HAP-1 (cell line): ENCODE measurements at places on chromosomes 12 and 14.
A peak's percentile ranks its signal among the peaks of the same experiment; 100 is the strongest.

- DNase-seq, result no peak
Measured at GRCh38 chr14:50524060-50524459, 8.3 kb downstream of the MAP4K5 start.

GRCh38 chr14:54769951-54770863, 132.4 kb downstream of the GCH1 start:
- DNase-seq, result no peak

DNA sequence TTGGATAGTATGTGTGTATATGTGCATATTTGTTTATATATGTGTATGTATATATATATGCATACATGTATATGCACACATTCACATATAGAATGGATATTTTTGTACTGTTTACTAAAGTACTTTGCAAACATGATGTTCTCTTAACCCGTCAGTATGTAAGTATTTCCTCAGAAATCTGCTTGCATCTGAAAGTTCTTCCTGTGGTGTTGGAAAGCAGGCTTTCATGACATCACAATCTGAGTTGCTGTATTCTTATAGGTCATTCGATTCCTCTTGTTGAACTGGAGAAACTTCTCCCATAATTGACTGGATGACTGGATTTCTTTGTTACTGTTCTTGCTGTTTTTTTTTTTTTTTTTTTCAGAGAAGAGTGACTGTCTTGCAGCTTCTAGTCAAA, 29.1 kb downstream of the GABARAPL1 start:
- DNase-seq, result no peak

DNA sequence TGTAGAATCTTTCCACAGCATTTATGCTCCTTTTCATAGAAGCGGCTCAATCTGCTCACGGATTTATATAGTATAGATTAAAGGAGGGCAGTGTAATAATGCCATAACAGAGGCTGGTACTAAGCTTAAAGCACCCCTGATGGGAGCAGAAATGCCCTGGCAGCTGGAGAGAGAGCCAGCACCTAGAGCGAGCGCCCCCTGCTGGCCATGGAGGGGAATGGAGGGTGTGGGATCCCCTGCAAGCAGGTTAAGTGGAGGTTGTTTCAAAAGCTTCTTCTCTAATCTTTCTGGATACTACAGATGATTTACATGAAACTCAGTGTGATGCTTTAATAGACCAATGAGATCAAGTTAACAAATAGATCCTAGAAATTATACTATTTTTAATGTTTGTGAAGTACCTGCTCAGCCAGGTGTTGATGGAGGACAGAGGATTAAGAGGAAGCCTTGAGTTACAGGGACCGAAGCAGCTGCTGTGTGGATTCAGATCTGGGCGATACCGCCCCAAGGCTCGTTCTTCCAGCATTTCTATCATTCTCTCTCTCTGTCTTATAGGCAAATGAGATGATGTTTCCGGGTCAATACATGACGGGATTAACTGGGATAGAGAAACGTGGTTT, 1519.3 kb upstream of the TMEM132C start:
- DNase-seq, result peak; percentile 54

GRCh38 chr14:67674139-67674479, 323 bp downstream of the VTI1B start:
- peak; percentile 74 for DNase-seq

DNA sequence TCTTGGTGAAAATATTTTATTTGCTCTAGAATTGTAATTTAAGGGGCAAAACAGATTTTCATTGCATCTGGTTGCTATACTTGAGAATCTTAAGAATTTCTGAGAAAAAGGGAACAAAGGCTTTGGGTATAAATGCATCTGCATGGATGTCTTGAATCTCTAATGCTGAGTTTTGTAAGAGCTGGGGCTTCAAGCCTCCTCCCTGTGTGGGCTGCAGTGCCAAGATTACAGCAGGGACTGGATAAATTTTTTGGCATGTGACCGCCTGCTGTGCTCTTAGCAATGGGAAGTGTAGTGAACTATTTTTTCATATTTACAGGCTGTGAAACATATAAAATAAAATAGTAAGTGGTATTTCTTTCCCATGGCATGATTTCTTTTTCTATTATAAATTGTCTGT, 70.0 kb downstream of the SLC38A6 start:
- no peak for DNase-seq

DNA sequence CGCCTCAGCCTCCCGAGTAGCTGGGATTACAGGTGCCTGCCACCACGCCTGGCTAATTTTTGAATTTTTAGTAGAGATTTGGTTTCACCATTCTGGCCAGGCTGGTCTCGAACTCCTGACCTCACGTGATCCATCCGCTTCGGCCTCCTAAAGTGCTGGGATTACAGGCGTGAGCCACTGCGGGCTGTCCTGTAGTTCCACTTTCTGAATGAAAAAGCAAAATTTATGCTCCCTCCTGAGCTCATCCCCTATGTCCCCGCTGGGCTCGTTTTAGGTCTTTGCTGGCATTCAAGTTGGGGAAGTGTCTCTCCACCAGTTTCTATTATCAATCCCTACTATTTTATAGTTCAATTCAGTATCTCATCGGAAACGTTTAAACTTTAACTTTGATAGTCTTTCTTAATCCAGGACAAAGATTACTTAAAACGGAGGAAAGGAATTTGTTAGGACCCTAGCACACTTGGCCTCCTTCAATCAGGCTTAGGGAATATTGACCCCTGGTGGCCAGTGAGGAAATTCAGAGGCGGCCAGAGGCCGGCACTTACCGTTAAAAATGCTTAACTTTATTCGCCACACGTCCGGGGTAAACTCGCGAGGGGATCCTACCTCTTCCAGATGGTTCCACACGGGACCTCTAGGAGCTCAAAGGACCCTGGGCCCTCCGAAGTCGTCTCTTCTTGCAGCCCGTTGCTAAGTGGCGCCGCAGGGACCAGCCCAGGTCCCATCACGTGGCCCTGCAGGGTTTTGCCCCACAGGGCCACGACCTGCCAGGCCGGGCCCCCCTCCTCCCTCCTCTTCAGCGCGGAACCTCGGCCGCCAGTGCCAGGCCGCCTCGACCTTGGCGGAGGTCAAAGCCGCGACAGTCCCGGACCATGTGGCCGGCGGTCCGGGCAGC, 11.4 kb upstream of the DNAL1 start:
- DNase-seq, result peak; percentile 59

DNA sequence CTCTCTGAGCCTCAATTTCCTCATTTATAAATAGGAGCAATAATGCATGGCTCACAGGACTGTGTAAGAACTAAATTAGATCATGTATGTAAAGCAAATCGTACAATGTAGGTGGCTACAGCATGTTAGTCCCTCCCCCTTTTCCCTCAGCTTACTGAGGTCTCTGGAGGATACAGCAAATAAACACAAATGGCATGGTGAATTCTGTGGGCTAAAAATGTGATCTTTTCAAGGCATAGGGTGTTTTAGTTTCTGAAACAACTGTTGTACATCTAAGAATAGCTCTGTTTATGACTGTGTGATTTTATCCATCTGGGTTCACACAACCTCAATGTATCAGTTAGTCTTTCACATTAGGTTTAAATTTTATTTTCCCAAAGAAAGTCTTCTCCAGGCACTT, 121.2 kb upstream of the PLEKHG7 start:
- no peak for DNase-seq

DNA sequence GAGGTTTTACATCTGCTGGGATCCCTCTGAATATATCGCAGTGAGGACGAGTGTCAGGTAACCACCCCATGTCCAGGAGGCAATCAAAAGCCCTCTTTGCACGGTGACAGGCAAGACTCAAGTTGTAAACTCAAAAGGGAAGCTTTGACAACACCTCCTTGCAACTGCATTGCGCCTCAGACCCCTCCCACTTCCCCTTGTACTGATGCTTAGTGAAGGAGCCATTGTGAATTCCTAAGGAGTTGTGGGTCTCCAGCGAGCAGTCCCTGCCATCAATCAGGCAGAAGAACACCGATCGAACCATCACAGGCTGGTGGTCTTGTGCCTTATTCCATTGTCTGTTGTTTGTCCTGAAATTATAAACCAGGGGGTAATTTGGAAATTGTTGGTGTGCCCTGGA, 112.6 kb downstream of the CCDC60 start:
- DNase-seq, result no peak

DNA sequence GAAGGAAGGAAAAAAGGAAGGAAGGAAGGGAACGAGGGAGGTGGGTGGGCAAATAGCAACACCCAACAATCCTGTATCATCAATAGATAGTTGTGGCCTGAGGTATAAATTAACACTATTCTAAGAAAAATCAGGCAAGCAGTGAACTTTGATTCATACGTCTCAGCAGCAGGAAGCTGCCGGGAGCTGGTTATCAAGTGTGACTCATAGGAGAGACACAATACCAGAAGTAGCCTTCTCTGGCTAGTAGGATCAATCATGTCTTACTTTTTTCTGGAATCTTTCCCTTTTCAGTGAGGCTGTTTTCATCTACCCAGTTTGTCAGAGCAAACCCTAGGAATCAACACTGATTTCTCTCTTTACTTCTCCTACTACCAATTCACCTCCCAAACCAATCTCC, 780.5 kb downstream of the NRXN3 start:
- DNase-seq, result no peak

DNA sequence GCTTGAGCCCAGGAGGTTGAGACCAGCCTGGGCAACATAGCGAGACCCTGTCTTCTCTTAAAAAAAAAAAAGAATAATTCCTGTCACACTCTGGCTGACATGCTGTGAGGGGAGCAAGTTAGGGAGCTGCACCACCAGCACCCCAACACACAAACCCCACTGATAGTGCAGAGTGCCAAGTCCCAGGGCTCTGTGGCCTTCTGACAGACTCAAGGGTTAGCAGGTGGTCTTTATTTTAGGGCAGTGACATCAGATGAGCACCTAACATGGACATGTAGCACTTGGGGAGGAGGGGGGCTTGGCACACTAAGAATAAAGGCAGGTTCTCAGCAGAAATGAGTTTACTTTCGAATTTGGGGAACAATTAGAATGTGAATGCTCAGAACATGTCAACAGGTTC, 6.8 kb downstream of the USP5 start:
- no peak for DNase-seq

GRCh38 chr14:92686900-92687427, 61.5 kb downstream of the LGMN start:
- DNase-seq, result peak; percentile 63

GRCh38 chr14:103488960-103489359, 33.7 kb downstream of the CKB start:
- DNase-seq, result no peak

DNA sequence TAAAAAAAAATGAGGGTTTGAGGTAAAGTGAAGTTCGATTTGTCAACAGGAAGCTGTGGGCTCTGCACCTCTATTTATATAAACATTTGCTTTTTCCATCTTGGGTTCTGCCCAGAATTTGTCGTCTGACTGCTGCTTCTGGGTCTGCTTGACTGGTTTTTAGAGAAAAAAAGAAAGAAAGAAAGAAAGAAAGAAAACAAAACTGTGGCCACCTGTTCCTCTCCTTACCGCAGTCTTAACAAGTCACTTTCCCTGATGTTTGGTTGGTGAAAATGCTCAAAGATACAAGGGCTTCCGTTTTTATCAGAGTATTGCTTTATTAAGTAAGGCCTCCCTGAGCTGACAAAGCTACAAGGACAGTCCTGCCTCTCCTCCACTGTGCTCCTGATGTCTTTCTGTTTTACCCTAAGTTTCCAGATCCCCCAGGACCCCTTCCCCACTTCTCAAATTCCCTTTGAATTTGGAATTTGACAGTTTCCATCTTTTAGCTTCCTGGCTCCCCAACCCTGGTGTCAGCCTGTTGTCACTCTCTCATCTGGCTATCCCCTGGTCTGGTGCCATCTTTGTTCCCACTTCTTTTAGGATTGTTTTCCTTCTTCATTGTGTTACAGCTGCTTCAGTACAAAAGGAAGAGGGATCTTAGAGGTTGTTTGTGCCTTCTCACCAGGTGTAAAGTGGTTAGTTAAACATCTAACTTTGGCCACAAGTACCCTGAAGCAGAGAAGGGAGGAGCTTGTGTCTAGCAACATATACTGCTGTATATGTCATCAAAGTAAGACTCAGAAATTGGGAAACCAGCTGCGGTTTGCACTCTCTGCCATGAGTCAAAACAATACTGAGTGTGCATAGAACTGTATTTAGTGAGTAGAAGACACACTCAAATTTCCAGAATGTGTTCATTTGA, 18.0 kb downstream of the MFAP5 start:
- DNase-seq, result no peak

DNA sequence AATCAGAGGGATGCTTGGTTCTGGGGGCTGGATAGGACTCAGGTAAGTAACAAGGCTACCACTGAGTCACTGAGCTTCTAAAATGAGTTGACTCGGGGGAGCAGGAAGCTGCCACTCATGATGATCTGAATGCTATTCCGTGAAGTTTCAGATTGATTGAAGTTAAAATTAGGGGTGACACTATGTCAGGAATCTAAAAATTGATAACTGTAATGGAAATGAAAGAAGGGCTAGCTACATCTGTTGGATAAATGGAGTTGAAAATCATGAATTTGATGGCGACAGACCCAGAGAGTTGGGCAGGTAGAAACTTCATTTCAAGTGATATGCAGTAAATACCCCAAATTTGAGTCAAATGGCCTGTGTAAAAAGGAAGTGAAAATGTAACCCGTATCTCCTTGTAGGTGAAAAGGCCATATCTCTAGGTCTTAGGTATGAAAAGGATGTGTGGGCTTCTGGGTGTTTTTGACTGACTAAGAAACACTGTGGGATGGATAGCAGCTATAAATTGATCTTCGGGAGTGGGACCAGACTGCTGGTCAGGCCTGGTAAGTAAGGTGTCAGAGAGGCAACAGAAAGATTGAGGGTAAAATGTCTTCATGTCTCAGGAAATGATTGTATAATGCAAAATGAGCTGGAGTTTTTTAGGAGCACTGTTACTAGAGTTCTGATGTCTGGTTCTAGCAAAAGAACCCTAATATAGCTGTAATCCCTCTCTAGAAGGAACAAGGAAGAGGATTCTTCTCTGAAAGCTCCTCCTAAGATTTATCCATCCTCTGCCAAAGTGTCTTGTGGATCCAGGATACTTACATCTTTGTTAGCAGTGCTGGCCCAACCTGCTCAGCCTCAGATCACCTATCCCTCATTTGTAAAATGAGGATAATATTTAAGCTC, 57.3 kb downstream of the DAD1 start:
- no peak for DNase-seq

GRCh38 chr12:95820096-95820703, 29.6 kb upstream of the NTN4 start:
- DNase-seq, result peak; percentile 69

- no peak for DNase-seq
Measured at GRCh38 chr12:1947081-1947480, 28.6 kb upstream of the CACNA2D4 start.

- DNase-seq, result no peak
Measured at GRCh38 chr12:39331539-39332261, 111.2 kb downstream of the KIF21A start.

DNA sequence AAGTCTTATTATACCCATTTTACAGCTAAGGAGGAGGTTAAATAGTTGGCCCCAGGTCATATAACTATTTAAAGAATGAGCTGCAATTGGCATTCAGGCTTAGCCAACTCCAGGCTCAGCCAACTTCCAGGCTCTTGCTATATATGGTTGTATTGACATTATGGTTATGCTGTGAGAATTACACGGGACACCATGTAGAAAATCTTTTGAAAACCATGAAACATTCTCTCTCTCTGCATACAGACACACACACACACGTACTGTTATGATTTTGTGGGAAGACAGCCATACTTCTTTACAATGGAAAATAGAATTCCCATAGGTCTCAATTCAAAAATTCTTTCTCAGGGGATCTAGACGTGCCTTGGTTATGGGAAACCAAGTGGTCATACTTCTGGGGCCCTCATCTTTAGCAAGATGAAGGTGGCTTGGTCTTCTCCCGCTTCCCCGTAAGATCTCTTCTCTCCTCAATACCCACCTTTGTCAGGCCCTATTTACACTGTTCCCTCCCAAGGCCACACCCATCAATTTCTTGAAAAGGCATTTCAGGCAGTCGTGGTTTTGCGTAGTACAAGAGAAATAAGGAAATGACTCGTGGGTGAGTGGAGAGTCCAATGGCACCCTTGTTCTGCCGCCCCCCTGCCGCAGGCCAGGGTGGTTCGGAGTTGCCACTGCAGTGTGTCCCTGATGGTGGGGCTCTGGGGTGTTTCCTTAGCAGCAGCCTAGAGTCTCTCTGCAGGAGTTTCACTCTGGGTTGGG, 10.0 kb upstream of the GPRC5A start:
- no peak for DNase-seq
